Right renal pelvis (tissue), 4 donors: ENCODE measurements at places on chromosomes 12 and 14.

- DNase-seq: no peak
Observed at GRCh38 chr14:99192830-99193229, 79.2 kb downstream of the BCL11B start.

DNA sequence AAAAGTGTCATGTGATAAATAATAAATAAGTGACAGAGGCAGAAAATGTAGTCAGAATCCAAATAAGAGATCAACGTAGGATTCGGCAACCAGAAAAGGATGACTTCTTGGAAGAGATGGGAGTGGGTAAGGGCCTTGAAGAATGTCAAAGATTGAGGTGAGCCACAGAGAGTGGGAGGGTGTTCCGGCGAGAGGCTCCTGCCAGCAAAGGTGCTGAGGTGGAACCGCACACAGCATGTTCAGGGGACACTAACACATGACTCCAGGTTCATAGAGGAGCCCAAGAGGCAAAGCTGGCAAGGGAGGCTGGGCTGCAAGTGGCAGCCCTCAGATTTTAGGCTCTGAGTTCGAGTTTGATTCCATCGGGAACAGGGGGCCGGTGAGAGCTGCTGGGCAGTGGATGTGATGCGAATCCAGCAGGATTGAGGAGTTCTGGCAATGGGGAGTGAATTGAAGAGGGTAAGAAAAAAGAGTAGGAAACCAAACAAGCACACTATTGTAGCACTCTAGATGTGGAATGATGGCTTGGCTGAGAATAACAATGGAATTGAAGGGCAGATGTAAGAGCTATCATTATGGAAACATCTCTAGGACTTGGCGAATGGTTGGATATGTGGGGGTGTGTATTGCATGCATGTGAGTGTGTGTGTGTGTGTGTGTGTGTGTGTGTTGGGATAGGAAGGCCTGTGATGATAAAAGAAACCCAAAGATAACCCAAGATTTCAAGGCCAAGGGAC, 36.5 kb downstream of the LRRC74A start:
- DNase-seq: no peak

DNA sequence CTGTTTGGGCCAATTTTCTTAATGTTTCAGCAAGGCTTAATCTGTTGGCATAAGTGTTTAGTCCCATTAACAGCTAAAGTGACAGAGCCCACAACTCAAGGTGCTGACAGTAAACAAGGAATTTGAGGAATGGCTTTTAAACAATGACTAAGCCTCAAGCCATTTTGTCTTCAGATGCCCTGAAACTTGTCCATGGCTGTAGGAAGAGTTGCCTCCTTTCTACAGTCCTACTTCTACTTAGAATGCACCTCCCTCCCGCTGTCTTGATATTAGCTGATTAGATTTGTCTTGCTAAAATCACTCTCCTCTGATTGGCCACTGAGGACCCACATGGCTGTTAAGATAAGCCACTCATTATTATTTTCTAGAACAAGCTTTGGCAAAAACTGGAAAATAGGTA, 188.4 kb upstream of the OTX2 start:
- DNase-seq: no peak

DNA sequence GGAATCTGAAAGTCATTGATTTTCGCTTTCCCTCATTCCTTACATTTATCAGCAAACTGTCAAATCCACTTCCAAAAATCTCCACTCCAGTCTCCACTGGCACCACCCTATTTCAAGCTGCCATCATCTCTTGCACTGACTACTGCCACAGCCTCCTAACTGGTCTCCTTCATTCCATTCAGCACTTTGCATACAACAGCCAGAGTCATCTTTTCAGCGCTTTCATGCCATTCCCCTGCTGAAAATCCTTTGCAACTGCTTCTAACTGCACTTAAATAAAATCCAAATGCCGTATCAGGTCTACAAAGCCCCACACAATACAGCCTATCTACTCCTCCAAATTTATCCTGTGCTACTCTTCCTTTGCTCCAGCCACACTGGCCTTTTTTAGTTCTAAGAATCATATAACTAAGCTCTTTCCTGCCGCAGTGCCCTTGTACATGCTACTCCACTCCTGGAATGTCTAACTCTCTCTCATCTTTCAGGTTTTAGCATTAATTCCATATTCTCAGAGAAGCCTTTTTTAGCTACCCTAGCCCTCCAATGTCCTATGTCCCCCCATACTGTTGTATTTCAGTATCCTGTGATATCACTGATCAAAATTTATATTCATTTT, 21.6 kb downstream of the FERMT2 start:
- DNase-seq: no peak

- DNase-seq: no peak
Observed at GRCh38 chr12:69022674-69023073, 89.7 kb upstream of the CPM start.

GRCh38 chr12:60162988-60163720, 567.3 kb downstream of the SLC16A7 start:
- DNase-seq: no peak
